Activated CD4-positive, alpha-beta T cell treated with anti-CD3 and anti-CD28 coated beads for 24 hours (primary cell): ENCODE measurements at places on chromosomes 2 and 18.

DNA sequence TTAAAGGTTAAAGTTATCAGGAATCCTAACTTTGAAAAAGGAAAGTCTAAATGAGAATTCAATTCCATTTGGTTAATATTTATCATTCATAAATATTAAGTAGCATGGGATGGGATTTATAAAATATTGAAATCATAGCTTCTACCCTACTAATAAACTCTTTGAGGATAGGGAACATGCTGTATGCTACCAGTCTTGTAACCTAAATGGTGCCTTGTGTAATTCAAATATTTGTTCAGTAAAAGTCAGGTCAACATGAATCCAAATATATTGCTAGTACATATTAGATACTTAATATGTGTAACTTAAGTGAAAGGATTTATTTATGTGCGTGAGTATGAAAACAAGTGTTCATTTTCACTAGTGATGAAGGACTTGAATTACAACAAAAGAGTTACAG lies 94.1 kb downstream of the CAMKMT start:
- DNase-seq, result no peak

DNA sequence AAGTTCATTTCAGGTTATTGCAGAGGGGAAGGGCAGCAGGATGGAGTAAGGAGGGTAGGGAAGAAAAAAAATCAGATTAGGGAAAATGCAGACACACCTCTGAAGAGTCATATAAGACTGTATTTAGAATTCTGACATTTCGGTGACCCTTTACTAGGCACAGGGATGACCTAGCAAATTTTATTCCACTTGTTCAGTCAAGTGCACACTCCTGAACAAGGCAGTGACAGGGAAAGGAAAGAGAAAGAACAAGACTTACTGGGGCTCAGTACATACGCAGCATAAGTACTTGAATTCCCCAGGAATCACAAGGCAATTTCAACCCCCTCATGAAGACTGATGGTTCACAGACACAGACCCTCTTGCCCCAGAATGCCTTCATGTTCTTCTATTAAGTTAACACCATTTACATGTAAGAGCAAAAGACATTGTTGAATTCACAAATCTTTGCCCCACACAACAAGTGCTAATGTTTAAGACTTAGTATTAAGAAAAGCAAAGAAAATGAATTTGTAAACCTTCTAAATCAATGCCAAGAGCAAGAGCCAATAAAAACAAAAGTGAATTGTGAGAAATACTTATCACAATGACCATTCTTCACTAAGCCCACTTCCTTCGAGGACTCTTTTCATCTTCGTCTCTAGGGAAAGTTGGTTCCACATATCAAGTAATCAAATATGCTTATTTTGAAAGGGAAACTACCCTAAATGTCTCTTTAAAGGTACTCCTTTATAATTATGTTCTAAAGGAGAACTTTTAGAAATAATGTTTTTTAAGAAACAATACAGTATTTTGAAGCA lies 47.0 kb downstream of the COBLL1 start:
- DNase-seq, result no peak

DNA sequence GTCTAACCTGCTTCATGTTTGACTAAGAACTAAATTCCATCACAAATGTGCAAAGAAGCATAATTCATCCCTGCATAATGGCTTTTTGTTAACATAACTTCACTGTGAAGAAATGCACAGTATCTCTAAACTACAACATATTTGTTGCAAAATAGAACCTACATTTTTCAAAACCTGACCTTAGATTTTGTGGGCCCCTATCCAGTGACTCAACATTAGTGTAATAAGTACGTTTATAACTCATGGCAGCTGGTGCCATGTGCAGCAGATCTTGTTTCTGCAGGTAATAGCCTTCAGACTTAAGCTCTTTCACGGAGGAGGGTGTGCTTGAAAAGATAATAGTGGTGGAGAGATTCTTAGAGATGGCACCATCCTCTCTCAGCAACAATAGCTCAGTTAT lies 28.6 kb upstream of the VWC2L start:
- no peak for DNase-seq

GRCh38 chr2:118168615-118169014 lies 80.3 kb downstream of the INSIG2 start:
- no peak for DNase-seq

DNA sequence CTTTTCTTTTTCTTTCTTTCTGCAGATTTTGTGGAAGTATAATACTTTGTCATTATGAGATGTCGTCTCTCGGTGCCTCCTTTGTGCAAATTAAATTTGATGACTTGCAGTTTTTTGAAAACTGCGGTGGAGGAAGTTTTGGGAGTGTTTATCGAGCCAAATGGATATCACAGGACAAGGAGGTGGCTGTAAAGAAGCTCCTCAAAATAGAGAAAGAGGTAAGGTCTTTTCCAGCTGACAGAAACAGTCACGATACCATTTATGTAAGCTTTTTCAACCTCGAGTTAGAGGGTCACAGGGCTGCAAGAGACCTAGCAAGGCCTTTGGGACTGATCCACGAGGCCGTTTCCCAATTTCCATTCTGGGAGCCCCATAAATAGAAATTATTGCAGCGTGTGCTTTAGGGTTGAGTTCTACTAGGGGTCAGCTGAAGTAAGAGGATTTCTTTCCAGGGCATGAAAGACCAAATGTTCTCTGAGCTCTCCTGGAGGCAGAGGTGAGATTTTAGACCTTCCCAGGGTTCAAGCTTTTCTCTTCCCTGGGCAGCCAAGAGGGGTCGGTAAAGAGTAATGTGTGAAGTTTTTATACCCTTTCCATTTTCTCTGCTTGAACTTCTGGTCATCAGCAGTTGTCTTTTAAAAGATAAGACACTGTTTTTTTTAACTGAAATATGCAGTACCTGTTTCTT lies 15.5 kb downstream of the MAP3K20 start:
- DNase-seq, result no peak

DNA sequence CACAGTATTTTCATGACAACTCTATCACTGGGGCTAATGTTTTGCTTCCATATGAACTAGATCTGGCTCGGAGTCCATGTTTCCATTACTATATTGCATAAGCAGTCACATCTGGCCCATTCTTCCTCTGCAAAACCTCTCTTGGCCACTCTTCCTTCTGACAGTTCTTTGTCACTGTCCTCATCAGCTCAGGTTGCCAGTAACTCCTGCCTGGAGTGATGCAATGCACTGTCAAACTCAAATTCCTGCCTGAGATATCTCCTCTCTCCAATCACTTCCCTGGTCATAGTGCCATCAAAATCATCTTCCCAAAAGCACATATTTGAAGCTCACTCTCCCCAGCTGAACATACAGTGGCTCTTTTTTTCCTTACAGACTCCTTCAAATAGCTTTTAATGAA lies 66.1 kb downstream of the COLEC12 start:
- DNase-seq, result no peak

DNA sequence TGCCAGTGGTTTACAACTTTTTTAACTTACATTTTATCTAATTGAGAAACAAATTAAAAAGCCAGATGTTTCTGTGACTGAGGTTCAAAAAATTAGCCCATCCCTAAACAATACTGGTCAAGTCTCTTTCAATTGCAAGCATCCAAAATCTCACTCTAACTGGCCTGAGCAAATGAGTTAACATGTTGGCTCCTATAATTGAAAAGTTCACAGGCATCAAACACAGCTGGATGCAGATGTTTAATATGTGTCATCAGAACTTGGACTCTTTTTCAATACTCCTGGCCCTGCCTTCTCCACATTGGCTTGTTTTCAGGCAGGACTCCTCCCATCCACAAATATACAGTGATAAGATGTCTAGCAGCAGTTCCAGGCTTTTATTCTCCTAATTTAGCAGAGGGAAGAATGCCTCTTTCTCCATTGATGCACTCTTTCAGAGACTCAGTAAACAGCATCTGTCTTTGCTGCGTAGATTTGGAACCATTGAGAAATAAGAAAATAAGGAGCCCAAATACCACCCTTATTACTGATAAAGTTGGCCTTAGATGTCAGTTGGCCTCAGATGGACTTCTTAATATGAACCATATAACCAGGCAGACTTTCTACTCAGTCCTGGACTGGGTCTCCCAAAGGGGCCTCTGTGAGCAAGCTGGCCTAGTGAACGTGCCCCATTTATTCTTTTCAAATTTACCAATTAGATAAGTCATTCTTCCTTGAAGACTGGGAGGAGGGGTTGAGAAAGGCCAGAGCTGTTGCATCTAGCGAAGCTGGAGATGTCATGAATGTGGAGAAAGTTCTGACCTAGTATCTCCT lies 30.4 kb upstream of the FN1 start:
- no peak for DNase-seq

GRCh38 chr2:127826047-127826446 lies 15.1 kb upstream of the WDR33 start:
- DNase-seq, result no peak

DNA sequence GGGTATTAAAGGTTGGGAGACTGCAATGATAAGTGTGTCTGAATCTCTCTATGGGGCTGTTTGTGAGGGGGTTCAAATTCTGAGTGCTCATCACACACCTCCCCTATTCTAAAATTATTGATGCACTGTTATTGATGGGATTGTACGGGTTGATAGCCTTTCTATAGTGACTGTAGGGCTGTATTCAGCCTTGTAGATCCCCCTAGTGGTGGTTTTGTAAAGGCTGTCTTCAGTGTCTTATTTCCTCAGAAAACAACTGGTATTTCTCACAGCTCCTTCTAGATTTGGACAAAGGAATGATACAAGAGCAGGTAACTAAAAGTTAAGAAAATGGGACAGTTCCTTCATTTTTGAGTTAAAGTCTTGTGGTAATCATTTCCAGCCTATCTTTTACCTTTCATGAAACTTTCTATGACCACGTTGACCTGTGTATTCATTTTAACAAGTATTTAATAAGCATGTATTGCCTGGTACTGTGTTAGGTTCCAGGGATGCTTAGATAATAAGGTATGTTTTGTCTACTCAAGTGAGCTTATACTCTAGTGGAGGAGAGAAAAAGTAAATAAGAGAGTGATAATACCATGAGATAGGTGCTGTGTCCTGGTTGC lies 21.2 kb downstream of the SMAD4 start:
- DNase-seq, result peak; percentile 16

GRCh38 chr2:155574941-155575340 lies 757.6 kb downstream of the NR4A2 start:
- no peak for DNase-seq

- DNase-seq, result no peak
Observed at GRCh38 chr2:39512434-39512935, 75.4 kb upstream of the MAP4K3 start.

DNA sequence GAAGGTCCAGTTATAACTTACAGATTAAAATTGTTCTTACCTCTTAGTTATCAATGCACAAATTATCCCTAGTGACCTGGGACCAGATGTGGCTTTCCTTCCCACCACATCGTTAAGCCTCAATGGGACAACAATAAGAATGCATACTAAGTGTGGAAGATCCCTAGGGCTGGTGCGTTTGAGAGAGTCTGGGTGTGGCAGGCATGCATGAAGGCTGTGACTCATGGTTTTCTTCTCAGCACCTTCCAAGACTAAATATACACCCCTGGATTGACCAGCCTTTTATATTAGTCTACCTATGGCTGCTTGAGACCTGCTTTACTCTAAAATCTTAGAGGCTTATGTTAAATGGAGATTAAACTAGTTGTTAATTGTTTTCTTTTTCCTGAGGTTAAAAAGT lies 261.7 kb upstream of the SLC14A2 start:
- no peak for DNase-seq

DNA sequence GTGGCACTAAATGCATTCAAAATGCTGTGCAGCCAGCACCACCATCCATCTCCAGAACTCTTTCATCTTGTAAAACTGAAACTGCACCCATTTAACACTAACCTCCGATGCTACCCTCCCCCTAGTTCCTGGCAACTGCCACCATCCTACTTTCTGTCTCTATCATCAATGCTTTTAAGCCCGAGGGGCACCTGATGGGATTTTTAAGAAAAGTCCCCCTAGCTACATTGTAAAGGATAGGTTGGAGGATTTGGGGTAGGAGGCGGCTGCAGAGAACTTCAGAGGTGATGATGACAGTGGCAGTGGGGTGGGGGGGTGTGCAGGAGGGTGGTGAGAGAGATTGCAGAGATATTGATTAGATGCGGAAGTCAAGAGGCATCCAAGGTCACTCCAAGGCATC lies 10.8 kb upstream of the YWHAQ start:
- DNase-seq, result no peak

DNA sequence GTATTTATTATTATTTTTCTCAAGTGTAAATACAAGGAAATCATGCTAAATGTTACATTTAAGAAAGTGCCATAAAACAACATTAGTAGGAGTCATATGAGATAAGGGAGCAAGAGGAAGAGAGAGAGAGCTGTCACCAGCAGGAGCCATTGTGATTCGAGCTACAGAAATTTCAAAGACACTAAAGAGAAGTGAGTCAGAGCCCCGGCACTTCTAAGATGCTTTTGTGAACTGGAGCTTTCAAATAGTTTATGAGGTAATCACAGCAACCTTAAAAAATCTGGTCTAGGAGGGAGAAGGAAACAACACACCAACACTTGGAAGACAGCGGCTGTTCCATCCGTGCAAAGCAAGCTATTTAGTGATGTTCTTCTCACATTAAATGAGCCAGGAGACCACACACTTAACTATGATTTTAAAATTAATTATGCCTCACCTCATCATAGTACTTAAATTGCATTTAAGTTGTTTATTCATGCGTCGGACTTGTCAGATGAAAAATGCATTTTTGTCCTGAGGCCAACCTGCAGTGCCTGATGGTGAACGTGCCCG lies 382.7 kb upstream of the SALL3 start:
- no peak for DNase-seq

DNA sequence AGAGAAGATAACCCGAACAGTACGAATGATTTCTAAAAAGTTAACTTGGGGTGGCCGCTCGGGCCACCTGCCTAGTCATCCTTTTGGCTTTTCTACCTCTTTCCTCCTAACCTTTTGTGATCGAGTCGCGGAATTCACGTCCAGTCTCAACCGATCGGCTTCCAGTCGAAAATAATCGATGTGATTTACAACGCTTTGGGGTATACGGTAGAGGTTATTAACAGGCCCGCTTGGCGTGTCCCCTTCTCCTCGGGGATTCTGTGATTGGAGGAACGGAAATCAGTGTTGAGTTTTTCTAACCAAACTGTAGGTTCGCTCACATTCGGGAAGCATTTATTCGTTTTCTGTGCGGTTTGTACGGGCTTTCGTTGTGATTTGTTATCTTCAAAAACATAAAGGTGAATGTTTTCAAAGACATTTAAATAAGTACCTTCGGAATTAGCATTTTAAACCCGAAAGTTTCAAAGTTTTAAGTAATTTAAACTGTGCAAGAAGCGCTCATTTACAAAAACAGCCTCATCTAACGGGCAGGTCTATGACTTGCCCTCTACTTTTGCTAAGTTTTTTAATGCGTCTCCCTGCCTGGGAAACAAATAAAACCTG lies 588 bp upstream of the FOXI3 start:
- no peak for DNase-seq

DNA sequence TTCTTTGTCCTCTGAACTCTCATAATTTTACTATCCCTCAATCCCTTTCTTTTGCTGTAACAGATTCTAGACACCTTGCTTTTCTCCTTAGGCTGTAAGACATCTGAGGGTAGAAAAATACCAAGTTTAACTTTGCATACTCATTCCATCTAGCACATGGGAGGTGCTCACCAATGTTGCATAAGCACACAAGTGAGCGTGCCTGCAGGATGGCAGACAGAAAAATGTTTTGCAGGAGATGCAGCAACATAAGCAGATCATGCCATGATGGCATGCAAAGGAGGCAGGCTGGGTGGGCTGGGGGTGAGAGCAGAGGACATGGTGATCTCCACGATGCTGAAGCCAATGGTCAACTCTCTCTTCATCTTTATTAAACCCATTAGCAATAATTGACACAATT lies 24.1 kb downstream of the CYRIA start:
- no peak for DNase-seq

- DNase-seq, result peak; percentile 0
Observed at GRCh38 chr18:6521803-6522418, 107.2 kb upstream of the L3MBTL4 start.
